ENCODE measurements at places on chromosomes 7 and 10.

- no peak for DNase-seq
Measured at GRCh38 chr10:71131096-71131495, 81.3 kb upstream of the UNC5B start.

- no peak for DNase-seq
Measured at GRCh38 chr10:13560597-13560996, 26.2 kb upstream of the PRPF18 start.

DNA sequence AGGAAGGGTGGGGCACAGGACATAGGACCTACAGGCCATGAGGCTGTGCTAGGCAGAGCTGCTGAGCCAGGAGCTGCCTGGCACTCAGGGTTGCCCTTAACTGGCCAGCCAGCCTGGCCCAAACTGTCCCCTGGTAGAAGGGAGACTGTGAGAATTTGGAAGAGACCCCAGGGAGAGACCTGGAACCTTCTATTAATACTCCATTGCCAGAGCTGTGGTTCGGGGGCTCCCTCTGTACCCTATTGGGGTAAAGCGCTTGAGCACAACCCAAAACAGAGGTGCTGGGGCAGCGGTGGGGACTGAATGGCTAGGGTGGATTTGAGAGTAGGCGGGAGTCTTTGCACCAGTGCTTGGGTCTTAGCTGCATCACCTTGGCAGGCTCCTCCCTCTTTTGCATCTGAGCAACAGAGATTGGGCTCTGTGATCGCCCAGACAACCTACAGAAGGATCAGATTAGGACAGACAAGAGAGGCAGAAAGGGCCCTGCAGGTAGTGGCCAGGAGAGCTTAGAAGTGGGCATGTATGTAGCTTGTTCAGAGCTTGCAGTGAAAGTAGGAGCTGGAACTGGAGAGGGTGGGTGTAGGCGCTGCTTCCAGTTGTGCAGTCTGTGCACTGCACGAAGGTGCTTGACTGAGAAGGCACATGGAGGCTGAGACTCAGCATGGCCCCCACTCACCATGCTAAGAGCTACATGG lies 53.3 kb downstream of the ADCYAP1R1 start:
- no peak for DNase-seq

GRCh38 chr7:489876-490275 lies 29.8 kb downstream of the PDGFA start:
- no peak for DNase-seq

- DNase-seq = no peak
Measured at GRCh38 chr7:47577321-47577919, 4.5 kb downstream of the TNS3 start.

- DNase-seq = no peak
Measured at GRCh38 chr7:150931199-150931869, 46.8 kb downstream of the KCNH2 start.

DNA sequence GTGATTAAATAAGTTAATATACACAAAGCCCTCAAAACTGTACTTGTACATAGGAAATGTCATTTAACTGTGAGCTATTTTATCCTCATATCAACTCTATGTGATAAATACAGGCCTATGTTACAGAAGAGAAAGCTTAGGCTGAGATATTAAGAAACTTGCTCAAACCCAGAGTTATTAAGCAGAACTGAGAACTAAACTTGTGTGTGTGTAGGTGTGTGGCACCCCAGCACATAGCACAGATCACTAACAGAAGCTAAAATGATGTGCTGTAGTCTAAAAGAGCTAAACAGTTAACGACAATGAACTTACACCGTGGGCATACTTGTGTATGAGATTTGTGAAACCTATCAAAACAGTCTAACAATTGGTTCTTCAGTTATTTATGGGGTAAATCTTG lies 34.5 kb downstream of the MTPN start:
- no peak for DNase-seq

GRCh38 chr10:129742742-129743550 lies 221.1 kb downstream of the EBF3 start:
- DNase-seq = no peak

Data from AG09319 (cell line).